ENCODE measurements at places on chromosomes 1 and 21. TPM values are rescaled to one million over a fixed set of nuclear protein-coding genes. Genes with fewer than 3 reads are reported as not detected.

The HDGF gene
- total RNA-seq: 444 TPM

The CFHR4 gene
- not detected for total RNA-seq

The TYW3 gene
- total RNA-seq: 18.3 TPM

The SLAMF9 gene
- 0.43 TPM for total RNA-seq

The NTMT2 gene
- not detected for total RNA-seq

The CLDN19 gene
- total RNA-seq: not detected

The LCE3B gene
- not detected for total RNA-seq

The TRIM17 gene
- not detected for total RNA-seq

The IL20 gene
- total RNA-seq: not detected

The ATP1A4 gene
- not detected for total RNA-seq

The EPHA10 gene
- 1.4 TPM for total RNA-seq

The FAM167B gene
- total RNA-seq: 0.55 TPM

The HRNR gene
- total RNA-seq: not detected

The GJC2 gene
- total RNA-seq: 0.39 TPM

The KMO gene
- total RNA-seq: 1.1 TPM

The WDR77 gene
- total RNA-seq: 39.1 TPM

The C1orf185 gene
- not detected for total RNA-seq

The DNALI1 gene
- total RNA-seq: 0.02 TPM

The SPRR2B gene
- not detected for total RNA-seq

The KRTAP25-1 gene
- total RNA-seq: not detected

The NBPF6 gene
- not detected for total RNA-seq

The IVL gene
- 0.09 TPM for total RNA-seq

The HLX gene
- 3.6 TPM for total RNA-seq

The TMEM51 gene
- total RNA-seq: 26.4 TPM

The SDC3 gene
- 8.2 TPM for total RNA-seq

The UCK2 gene
- total RNA-seq: 140 TPM

The TCHHL1 gene
- not detected for total RNA-seq

The PADI4 gene
- not detected for total RNA-seq

The FAM72B gene
- 5.5 TPM for total RNA-seq

The FCRL5 gene
- total RNA-seq: not detected

The GPR37L1 gene
- 0.18 TPM for total RNA-seq

The IRF2BP2 gene
- total RNA-seq: 68.4 TPM

The CD2 gene
- not detected for total RNA-seq
